ENCODE measurements at places on chromosomes 6 and 20.

- DNase-seq: no peak
Measured at GRCh38 chr6:68880050-68880813, 245.2 kb downstream of the ADGRB3 start.

GRCh38 chr6:22717915-22718314, 148.5 kb downstream of the HDGFL1 start:
- no peak for DNase-seq

DNA sequence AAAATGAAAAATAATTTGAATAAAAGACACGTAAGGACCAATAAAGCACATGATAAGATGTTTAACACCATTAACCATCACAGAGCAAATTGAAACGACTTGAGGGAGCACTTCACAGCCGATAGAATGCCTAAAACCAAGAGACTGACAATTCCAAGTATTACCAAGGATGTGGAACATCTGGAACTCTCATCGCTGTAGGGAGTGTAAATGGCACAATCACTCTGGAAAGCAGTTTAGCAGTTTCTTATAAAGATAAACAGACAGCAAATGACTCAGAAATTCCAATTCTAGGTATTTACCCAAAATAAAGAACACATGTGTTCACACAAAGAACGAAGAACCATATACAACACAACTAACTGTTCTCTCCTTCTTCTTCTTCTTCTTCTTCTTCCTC, 8.5 kb upstream of the UBD start:
- no peak for DNase-seq

- no peak for DNase-seq
Measured at GRCh38 chr20:15911581-15911980, 661.7 kb downstream of the KIF16B start.

GRCh38 chr20:7497985-7498384, 442.3 kb downstream of the HAO1 start:
- DNase-seq: no peak

DNA sequence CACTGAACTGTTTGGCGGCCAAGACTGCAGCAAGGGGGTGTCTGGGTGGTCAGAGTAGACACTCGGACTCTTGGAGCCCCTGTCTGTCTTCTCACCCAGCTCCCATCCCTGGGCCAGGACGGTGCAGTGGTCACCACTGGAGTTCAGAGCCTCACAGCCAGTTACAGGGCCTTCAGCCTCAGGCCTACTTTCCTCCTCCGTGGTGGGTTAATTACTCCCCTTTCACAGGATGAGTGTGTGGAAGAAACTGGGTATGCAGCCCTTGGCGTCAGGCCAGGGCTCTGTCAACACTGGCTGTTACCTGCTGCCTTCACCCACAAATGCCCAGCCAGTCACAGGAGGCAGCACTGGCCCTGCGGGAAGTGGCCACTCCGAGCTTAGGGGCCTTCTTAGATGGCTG, 1.8 kb upstream of the YTHDF1 start:
- DNase-seq: no peak

GRCh38 chr6:130831607-130832006, 4.4 kb downstream of the SMLR1 start:
- no peak for DNase-seq

DNA sequence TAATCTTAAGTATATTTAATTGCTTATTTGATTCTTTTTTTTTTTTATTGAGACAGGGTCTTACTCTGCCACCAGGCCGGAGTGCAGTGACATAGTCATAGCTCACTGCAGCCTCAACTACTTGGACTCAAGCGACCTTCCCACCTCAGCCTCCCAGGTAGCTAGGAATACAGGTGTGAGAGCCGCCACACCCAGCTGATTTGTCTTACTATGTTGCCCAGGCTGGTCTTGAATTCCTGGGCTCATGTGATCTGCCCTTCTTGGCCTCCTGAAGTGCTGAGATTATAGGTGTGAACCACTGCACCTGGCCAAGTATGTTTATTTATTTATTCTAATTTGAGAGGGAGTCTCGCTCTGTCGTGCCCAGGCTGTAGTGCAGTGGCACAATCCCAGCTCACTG, 38.2 kb downstream of the PTPN1 start:
- no peak for DNase-seq

GRCh38 chr6:141969201-141969600, 163.5 kb upstream of the GJE1 start:
- no peak for DNase-seq

- DNase-seq: no peak
Measured at GRCh38 chr6:48619771-48620170, 508.8 kb upstream of the PTCHD4 start.

- DNase-seq: no peak
Measured at GRCh38 chr6:49964064-49964463, at the start of gene DEFB114. DEFB114 (minus strand) TSS chr6:49964164; CDS start chr6:49964105, 59 bp downstream.

GRCh38 chr6:82767037-82767436, 298.6 kb downstream of the UBE3D start:
- no peak for DNase-seq

DNA sequence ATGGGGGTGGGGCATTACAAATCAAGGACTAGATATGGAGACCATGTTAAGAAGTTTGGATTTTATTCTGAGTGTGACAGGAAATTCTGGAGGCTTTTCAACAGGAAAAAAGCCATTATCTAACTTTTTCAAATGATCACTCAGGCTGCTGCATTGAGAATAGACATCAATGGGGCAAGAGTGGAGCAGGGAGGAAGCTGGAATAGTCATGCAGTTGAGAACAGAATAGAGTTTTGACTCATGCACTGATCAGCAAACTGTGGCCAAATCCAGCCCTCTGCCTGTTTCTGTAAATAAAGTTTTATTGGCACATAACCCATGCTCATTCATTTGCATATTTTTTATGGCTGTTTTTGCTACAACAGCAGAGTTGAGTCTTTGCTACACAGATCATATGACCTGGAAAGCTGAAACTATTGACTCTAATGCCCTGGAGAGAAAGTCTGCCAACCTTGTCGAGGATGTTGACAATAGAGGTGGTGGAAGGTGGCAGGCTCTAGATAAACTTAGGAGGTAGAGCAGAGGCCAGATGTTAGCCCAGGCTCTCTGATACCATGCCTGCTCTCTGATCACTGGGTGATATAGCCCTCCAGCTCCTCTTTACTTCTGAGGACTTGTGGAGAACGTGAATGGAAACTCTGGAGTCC, 441.8 kb downstream of the PTPRT start:
- DNase-seq: no peak

GRCh38 chr6:85130743-85131142, 319.1 kb upstream of the NT5E start:
- DNase-seq: no peak

DNA sequence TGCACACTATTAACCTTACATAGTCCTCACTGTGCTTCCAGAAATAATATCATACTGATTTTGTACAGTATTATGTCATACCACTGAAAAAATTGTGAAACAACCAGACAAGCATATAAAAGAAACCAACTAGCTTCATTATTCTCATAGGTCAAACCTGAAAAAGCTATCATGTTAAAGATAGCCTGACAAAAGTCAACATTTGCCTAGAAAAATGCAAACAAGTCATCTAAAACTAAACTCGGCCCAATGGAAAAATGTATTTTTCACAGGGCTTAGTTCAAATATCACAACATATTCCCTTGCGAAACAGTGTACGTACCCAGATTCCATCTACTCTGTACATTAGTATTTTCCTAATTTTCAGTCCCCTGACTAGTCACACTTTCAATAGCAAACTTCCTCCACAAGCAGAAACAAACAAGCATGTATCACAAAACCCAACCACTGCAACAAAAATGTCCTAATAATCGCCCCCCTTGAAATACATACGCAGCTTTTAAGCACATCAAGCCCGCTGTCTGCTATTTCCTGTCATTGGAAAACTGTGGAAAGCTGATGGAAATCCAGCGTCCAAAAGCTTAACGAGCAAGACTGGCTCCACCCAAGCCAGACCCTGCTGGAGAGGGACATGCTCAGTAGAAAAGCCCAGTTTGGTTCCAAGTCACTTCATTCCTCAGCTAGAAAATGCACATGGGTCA, 93.1 kb downstream of the EPB41L2 start:
- peak; percentile 71 for DNase-seq

DNA sequence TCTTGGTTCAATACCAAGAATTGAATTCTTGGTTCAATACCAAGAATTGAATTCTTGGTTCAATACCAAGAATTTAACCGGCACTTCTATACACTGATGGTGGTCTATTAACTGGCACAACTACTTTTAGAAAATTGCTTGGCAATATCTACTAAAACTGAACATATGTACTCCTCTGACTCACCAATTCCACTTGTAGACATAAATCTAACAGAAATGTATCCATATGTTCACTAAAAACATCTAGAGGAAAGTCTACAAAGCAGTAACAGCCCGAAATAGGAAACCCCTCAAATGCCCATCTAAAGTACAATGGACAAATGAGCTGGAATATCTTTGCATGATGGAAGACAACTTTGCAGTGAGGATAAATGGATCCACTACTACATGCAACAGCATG, 71.9 kb downstream of the KIF16B start:
- no peak for DNase-seq

DNA sequence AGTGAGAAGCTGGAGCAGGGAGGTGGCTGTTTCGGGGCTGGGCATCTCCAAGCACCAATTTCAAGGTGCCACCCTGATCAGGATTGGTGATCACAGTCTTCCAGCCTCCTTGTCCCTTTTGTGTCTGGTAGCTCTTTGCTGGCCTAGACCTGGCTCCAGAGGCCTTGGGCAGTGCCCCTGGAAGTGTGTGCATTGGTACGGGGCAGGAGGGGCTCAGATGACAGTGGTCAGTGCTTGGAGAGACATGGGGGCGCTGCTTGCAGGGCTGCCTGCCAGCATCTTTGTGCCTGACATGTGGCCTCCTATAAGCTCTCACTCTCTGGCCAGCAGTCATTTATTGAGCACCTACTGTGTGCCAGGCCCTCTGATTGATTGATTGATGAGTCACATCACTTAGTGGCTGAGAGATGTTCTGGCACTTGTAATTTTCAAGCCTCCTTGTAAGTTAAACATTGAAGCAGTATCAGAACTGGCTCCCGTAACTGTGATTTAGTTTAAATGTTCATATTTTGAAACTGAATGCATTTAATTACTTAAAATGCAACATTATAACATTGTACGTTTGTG, 61.7 kb downstream of the BCAS4 start:
- no peak for DNase-seq

- no peak for DNase-seq
Measured at GRCh38 chr20:41587956-41588355, 30.2 kb downstream of the CHD6 start.

DNA sequence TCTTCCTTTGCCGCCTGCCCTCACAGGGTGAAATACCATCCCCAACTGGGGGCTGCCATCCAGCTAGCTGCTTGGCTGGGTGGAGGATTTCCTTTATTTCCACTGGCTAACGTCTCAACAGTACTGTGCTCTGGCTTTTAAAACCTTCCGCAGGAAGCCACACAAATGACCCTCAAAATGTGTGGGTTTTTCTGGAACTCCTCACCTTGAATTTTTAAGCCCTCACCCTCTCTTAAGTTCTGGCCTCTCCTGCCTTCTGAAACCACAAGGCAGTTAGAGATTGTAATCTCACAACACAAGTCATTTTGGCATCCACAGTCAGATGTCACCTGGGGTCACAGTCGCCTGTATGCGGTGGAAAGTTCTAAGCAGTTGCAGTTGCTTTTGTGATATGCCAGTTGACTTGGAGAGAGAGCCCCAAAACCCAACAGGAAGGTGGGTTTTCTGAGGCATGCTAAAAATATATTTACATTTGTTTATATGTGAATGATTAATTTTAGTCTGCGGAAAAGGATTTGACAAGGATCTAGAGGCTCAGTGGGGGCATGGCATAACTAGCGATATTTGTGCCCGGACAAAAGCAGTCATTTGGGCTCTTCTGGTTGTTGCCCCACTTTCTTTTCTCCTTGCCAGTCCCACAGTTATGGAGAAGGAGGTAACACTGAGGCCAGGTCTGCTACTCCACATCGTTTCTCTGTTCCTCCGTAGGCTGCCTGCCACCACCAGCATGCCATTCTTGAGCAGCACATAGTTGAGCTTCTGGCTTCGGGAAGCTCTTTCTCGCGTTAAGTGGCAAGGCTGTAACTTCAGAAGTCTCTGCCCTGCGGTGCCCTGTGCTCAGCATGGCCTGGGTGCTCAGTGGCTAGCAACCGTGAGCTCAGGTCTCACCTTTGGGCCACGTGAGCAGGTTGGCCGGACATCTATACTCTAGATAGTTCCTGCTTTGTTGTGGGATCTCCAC, 335.3 kb downstream of the CD83 start:
- DNase-seq: no peak

DNA sequence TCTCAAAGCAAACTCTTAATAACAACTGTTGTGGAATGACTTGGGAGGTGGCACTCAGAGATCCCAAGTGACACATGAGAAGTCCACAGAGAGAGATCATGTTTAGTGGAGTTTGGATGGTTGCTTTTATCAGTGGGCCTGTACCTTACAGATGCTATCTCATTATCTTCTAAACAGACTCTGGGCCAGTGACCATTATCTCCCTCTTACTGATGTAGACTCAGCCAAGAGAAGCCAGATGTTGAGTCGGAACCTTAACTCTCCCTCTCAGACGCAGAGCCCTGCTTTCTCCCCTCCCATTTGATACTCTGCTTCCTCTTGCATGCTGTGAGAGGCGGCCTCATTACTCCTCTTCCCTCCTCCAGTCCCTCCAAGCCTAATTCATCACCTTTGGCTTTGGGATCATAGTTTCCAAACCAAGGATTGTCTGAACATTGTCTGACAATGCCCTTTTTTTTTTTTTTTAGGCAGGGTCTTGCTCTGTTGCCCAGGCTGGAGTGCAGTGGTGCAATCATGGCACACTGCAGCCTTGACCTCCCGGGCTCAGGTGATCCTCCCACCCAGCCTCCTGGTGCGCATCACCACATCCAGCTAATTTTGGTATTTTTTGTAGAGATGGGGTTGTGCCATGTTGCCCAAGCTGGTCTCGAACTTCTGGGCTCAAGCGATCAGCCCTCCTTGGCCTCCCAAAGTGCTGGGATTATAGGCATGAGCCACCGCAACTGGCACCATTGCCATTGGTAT, 4.5 kb upstream of the DDR1 start:
- no peak for DNase-seq

GRCh38 chr6:97049253-97050011, 124.9 kb downstream of the KLHL32 start:
- DNase-seq: no peak

DNA sequence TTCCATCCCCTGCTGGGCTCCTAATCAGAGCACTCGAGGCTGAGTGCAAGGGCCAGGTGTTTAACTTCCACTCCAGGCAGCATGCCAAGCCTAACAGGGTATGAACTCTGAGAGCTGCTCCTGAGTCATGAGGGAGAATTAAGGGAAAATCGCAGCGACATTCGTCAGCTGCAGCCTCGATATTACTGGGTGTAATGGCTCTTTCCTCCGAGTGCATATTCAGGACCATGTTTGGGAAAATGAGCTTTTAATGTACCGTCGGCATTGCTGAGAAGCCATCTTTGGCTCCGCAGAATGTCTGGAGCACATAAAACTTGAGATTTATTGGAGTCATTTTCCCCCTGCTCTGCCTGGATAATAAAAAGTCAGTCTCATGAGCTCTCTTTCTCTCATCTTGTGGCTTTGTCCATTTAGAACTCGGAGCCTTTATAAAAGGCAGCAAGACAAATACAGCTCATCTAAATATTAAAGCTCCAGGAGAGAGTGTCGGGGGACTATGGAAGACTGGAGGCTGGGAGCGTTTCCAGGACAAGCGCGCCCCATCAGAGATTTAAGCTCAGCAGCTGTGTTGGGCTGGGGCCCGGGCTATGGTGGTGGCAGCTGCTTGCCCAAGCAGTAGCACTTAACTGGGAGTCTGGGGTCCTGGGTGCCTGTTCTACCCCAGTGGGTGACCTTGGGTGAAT, 103.7 kb downstream of the TOX2 start:
- peak; percentile 47 for DNase-seq

GRCh38 chr6:169487579-169488436, 214.0 kb downstream of the WDR27 start:
- no peak for DNase-seq

Data from sciatic nerve (tissue), 2 donors.